Psoas muscle (tissue), 8 donors: ENCODE measurements at places on chromosomes 1 and 21. TPM values are rescaled to one million over a fixed set of nuclear protein-coding genes. Genes with fewer than 3 reads are reported as not detected.
A peak's percentile ranks its signal among the peaks of the same experiment; 100 is the strongest.

- DNase-seq = no peak
These were observed 138.8 kb upstream of the CTTNBP2NL start for GRCh38 chr1:112257043-112257835.

The GBP2 gene
- total RNA-seq = 33.8 TPM

- DNase-seq = no peak
These were observed 10.5 kb downstream of the SNAP47 start for GRCh38 chr1:227745568-227746265.

DNA sequence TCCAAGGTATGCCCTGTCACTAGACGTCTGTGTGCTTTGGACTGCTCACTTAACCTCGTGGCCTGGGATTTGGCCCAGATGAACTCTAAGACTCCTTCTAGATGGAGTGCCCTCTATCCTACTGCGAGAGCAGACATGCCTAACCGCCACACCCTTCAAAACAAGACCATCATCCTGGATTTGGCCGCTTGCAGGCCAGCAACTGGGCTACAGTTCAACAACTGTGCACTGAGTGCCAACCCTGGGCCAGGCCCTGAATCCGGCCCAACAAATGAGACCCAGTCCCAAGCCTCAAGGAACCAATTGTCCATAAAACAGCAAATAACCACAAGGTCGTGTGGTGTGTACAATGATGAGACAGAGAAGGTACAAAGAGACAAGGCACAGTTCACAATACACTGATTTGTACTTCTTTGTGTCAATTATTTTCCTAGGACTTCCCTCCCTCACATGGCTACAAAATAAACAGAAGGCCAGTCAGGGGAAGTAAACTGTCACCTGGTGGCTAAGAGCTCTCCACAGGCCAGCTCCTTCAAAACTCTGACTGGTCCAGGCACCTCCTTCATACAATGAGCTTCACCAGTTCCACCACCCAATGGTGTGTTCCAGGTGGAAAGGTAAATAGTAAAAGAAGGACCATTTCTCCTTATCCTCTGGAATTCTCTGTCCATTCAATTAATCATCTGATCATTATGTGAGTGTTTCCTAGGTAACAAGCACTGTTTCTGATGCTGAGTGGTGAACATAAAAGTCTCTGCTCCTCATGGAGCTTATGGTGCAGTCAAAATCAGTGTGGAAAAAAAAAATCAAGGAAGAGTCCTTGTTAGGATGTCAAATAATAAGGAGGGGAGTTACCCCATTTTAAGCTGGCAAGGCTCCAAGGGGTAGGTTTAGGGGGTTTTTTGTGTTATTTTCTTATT lies 60.4 kb downstream of the CAPZB start:
- DNase-seq = no peak

DNA sequence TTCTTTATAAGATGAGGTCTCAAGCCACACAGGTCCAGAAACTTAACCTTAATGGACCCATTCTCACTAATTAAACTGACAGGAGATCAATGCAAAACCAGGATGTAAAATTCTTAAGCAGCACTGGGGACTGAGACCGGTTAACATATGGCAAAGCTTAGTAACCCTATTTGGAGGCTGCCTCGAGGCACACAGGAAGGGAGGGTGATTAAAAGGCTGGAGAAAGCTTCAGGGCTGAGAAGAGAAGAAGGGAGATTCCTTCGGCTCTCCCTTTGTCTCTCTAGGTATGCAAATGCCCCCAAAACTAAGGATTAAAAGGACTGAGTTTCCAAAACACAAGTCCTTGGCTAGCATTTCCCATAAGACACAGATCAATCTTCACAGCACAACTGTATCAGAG lies 120.8 kb upstream of the DSCAM start:
- DNase-seq = no peak

The NOS1AP gene
- total RNA-seq = 0.14 TPM

DNA sequence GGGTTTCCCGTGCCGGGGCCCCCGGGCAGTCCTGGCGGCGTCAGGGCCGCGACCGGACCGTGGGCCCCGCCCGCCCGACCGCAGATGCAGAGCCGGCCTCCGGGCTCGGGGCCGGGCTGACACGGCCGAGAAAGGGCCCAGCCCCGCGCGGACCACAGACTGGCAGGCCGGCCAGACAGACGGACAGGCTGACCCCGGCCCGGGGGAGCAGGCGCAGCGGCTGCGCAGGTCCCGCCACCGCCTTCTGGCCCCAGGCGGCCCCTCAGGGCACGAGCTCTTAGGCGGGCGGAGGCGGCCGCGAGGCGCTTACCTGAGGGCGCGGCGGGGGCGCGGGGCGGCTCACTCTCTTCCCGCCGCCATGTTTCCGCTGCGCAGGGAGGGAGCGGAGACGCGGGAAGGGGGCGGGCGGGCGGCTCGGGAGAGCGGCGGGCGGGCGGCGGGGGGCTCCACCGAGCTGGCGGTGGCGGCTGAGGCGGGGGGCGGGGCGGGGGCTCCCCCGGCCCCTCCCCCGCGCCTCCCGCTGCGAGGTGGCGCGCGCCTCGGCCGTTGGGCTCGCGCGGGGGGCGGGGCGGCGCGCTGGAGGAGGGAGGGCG lies at the start of gene SCMH1:
Gene SCMH1 (minus strand): TSS at position 558 of the 593 bp plus-strand sequence. CDS start 56,173 bp downstream, outside the sequence.
- peak; percentile 48 for DNase-seq

GRCh38 chr1:98981917-98982513 lies 22.6 kb downstream of the PLPPR5 start:
- no peak for DNase-seq

GRCh38 chr1:93518516-93518915 lies 70.6 kb downstream of the FNBP1L start:
- no peak for DNase-seq
